ENCODE measurements at places on chromosomes 1 and 21. TPM values are rescaled to one million over a fixed set of nuclear protein-coding genes. Genes with fewer than 3 reads are reported as not detected.

The FCRL1 gene
- 0.29 TPM for total RNA-seq

The ADAMTS5 gene
- 22.8 TPM for total RNA-seq

The SLC2A5 gene
- 2.7 TPM for total RNA-seq

The GPR37L1 gene
- total RNA-seq = 2.0 TPM

The SYT6 gene
- not detected for total RNA-seq

The TRIM67 gene
- total RNA-seq = not detected

The ZNHIT6 gene
- total RNA-seq = 10.4 TPM

DNA sequence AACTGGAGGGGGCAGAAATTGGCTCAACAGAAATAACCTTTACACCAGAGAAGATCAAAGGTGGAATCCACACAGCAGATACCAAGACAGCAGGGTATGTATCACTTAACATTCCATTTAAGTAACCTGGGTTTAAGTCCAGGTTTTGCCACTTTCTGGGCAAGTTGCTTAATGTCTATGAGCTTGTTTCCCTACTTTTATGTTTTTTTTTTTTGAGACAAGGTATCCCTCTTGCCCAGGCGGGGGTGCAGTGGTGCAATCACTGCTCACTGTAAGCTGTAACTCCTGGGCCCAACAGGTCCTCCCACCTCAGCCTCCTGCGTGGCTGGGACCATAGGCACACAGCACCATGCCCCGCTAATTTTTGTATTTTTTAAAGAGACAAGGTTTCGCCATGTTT, 2.2 kb downstream of the RTCA start:
- DNase-seq = no peak
- H3K36me3 ChIP-seq = peaks cover 56% of the 10 kb centered on the region

DNA sequence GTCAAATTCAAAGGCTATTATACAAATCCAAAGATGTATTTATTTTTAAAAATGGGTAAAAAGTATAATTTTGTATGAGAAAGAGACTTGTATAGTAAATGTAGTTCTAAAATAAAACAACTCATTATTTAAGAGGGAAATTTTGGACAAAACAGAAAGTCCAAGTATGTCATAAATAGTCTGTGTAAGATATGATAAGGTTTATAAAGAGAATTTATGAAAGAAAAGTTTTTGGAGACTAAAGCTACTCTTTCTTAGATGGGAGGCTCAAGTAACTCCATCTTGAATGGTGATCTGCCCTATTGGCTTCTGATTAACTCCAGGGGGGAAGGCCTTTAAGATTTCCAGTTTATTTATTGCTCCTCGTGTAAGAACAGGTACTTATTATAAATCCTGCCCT, 14.7 kb upstream of the OR2T27 start:
- no peak overlapping the region for H3K27ac ChIP-seq
- H3K27me3 ChIP-seq = no peaks in the 10 kb centered on the region
- DNase-seq = no peak
- no peaks in the 10 kb centered on the region for H3K4me1 ChIP-seq
- H3K4me3 ChIP-seq = no peak overlapping the region
- no peaks in the 10 kb centered on the region for H3K36me3 ChIP-seq

DNA sequence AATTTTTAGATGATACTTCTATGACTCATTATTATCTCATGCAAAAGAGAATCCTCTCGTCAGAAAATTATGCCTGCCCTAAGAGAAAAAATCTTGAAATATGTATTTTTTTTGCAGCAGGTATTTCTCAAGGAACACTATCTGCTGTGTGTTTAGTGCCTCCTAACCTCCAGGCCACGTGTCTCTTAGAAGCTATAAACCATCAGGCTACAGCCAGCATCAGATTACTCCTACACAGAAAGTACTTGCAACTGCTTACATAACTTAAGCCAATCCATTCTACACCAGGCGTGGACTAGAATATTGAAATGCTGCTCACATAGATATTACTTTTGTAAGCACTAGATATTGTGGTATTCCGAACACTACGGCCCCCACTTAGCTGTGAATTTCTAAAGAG, 933.4 kb downstream of the PLA2G4A start:
- no peaks in the 10 kb centered on the region for H3K4me1 ChIP-seq
- no peaks in the 10 kb centered on the region for H3K36me3 ChIP-seq
- no peaks in the 10 kb centered on the region for H3K27me3 ChIP-seq
- H3K27ac ChIP-seq = no peak overlapping the region
- DNase-seq = no peak

GRCh38 chr21:36015045-36015444, 45.3 kb downstream of the SETD4 start:
- H3K4me1 ChIP-seq = no peaks in the 10 kb centered on the region
- no peak overlapping the region for H3K4me3 ChIP-seq
- no peaks in the 10 kb centered on the region for H3K27me3 ChIP-seq
- DNase-seq = no peak

DNA sequence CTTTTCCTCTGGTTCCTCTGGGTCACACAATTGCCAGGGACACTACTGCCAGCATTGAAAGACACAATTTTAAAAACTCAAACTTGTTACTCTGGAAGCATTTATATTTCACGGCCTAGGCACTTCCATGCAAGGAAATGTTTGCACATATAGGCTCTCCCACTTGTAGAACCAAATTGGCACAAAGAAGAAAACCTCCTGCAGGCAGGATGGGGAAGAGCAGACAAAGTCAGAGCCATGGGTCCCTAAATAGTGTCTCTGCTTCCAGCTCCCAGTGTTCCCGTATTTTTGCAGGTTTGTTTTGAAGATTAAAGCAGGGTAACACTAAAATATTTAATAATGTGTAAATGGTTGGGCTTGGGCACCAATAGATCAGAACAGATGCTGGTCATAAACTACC, 19.0 kb upstream of the ADGRL2 start:
- H3K27me3 ChIP-seq = no peaks in the 10 kb centered on the region
- H3K36me3 ChIP-seq = no peaks in the 10 kb centered on the region
- no peak overlapping the region for H3K4me3 ChIP-seq

DNA sequence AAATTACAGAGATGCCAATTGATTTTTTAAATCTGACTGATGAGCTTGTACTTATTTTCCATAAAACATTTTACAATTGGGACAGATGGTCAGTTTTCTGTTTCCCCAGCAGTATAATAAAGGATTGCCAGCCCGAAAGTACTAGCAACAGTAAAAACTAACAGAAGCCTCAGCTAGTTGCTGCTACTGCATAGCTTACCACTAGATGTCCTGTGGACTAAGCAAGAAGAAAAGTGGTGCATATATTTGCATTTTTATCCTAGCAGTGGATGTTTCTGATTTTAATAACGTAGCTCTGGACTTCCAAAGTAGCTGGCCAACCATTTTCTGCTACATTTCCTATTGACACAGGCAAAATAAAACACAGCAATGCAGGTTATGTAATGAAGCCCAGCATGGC, 241.5 kb downstream of the BARHL2 start:
- H3K4me3 ChIP-seq = no peak overlapping the region
- H3K27ac ChIP-seq = no peak overlapping the region
- no peaks in the 10 kb centered on the region for H3K36me3 ChIP-seq
- no peaks in the 10 kb centered on the region for H3K27me3 ChIP-seq
- no peak for DNase-seq

GRCh38 chr1:6419397-6419803, 319 bp downstream of the HES2 start:
- no peak overlapping the region for H3K27ac ChIP-seq
- peaks cover 36% of the 10 kb centered on the region for H3K27me3 ChIP-seq
- peak; percentile 48 for DNase-seq

DNA sequence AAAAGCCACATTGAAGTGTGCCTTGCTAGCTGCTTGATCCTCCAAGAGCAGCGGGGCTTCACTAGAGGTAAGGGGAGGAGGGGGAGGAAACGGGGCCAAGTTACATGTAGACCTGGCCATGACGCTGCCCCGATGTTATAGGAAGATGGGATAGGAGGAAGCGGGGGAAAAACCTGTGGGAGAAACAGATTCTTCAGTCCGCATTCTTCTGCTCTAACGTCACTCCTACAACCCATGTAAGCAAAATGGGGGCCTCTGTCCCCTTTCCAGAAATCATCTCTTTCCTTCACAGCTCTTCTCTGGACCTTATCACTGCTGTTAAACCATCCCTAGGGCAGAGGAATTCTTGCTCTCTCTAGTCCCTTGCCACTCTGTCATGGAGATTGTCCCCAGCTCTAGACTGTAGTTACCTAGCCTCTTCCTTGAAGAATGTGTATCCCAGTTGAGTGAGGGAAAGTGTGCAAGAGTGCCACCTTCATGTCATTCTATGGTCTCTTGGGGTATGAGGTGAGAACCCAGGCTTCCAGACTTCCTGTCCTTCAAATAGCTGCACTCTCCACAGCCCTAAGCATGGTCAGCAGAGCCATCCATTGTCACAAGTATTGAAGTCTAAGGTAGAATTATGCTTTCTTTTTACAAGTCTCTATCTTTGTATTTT, 11.4 kb downstream of the PLEKHO1 start:
- H3K4me1 ChIP-seq = peaks cover 45% of the 10 kb centered on the region
- peaks cover 41% of the 10 kb centered on the region for H3K36me3 ChIP-seq
- H3K4me3 ChIP-seq = no peak overlapping the region
- peak overlapping the region; percentile 98 for H3K27ac ChIP-seq
- H3K27me3 ChIP-seq = no peaks in the 10 kb centered on the region

DNA sequence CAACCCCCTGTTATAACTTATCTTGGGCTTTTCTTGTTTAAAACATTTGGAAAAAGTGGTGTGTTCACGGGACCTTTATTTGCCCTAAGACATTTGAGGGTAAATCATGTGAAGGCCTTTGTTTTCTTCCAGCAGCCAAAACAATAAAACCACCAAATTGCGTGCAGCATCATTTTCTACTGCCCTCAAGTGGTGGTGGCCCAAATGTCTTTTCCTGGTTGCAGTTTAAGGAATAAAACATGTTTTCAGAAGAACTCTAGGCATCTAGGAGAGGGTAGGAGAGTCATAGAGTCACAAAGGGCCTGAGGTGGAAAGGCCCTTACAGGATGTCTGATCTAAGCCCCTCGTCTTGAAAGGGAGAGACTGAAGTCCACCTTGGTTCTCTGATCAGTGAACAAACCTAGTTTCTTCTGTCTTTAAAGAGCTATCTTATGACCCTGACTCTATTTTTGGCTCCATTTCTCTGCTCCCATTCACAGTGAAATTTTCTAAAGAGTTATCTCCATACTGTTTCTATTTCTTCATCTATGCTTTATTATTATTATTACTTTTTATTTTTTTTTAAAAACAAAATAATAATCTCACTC, 16.0 kb upstream of the EPS15 start:
- peak; percentile 31 for DNase-seq
- H3K36me3 ChIP-seq = no peaks in the 10 kb centered on the region
- H3K4me3 ChIP-seq = no peak overlapping the region

GRCh38 chr1:167621780-167622313, 8.2 kb upstream of the RCSD1 start:
- H3K27ac ChIP-seq = no peak overlapping the region
- DNase-seq = no peak
- H3K27me3 ChIP-seq = no peaks in the 10 kb centered on the region
- no peaks in the 10 kb centered on the region for H3K36me3 ChIP-seq
- H3K4me3 ChIP-seq = no peak overlapping the region

GRCh38 chr21:32978331-32979270, 47.1 kb upstream of the OLIG2 start:
- H3K4me3 ChIP-seq = no peak overlapping the region
- no peak overlapping the region for H3K27ac ChIP-seq
- H3K27me3 ChIP-seq = peaks cover 62% of the 10 kb centered on the region
- peak; percentile 25 for DNase-seq
- no peaks in the 10 kb centered on the region for H3K36me3 ChIP-seq

GRCh38 chr1:10539411-10540043, 64.8 kb downstream of the PEX14 start:
- H3K36me3 ChIP-seq = peaks cover 3% of the 10 kb centered on the region
- no peaks in the 10 kb centered on the region for H3K27me3 ChIP-seq
- H3K4me3 ChIP-seq = no peak overlapping the region
- DNase-seq = no peak
- H3K4me1 ChIP-seq = peaks cover 31% of the 10 kb centered on the region

- no peaks in the 10 kb centered on the region for H3K36me3 ChIP-seq
- no peak overlapping the region for H3K27ac ChIP-seq
- peaks cover 5% of the 10 kb centered on the region for H3K27me3 ChIP-seq
- no peaks in the 10 kb centered on the region for H3K4me1 ChIP-seq
- no peak overlapping the region for H3K4me3 ChIP-seq
- DNase-seq = peak; percentile 16
These were observed 180.8 kb downstream of the NPHP4 start for GRCh38 chr1:5811419-5811818.

- H3K4me1 ChIP-seq = no peaks in the 10 kb centered on the region
- no peak overlapping the region for H3K27ac ChIP-seq
- DNase-seq = no peak
- no peak overlapping the region for H3K4me3 ChIP-seq
These were observed 47.5 kb upstream of the EEIG2 start for GRCh38 chr1:108512239-108513043.

GRCh38 chr1:26493267-26493666, 21.0 kb downstream of the HMGN2 start:
- no peak for DNase-seq
- H3K4me3 ChIP-seq = no peak overlapping the region
- H3K27ac ChIP-seq = no peak overlapping the region
- no peaks in the 10 kb centered on the region for H3K27me3 ChIP-seq
- H3K36me3 ChIP-seq = no peaks in the 10 kb centered on the region

GRCh38 chr1:41005876-41006275, 15.6 kb downstream of the SLFNL1 start:
- H3K27me3 ChIP-seq = no peaks in the 10 kb centered on the region
- H3K27ac ChIP-seq = no peak overlapping the region
- peaks cover 99% of the 10 kb centered on the region for H3K36me3 ChIP-seq
- H3K4me1 ChIP-seq = peaks cover 19% of the 10 kb centered on the region
- DNase-seq = no peak
- H3K4me3 ChIP-seq = no peak overlapping the region

DNA sequence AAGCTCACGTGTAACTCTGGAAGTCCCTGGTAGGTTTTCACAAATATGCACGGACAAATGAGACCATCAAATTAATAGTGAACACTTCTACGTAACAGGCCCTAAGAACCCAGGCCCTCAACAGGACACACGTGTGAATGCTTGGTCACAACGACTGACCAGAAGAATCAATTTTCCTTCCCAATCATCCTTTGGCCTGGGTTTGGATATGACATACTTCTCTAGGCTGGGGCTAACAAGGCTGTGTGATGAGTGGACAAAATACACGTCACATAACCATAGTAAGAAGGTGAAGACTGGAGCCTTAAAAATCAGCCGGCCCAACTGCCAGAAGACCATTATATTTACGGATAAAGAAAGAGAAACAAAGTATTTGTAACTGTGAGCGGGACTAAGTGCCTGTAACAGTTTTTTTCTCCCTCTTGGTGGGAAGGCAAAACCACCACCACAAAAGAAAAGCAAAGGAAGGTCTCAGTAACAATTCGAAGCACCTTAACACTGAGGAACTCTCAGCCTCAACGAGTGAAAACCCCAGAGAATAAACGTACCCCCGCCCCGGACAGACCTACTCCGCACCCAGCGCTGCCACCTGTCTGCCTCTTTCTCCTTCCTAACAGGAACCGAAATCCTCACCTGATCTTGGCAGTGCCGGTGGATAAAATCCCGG, 450 bp downstream of the SDE2 start:
- H3K4me1 ChIP-seq = peaks cover 57% of the 10 kb centered on the region
- peak overlapping the region; percentile 90 for H3K27ac ChIP-seq
- no peaks in the 10 kb centered on the region for H3K27me3 ChIP-seq
- DNase-seq = peak; percentile 62
- H3K36me3 ChIP-seq = no peaks in the 10 kb centered on the region

GRCh38 chr21:46284733-46285132, 678 bp downstream of the MCM3AP start:
- DNase-seq = no peak
- peak overlapping the region; percentile 94 for H3K27ac ChIP-seq
- H3K27me3 ChIP-seq = no peaks in the 10 kb centered on the region
- H3K36me3 ChIP-seq = peaks cover 44% of the 10 kb centered on the region
- peak overlapping the region; percentile 99 for H3K4me3 ChIP-seq

GRCh38 chr1:65243491-65243890, 65.9 kb upstream of the DNAJC6 start:
- H3K36me3 ChIP-seq = no peaks in the 10 kb centered on the region
- H3K27ac ChIP-seq = no peak overlapping the region
- H3K4me3 ChIP-seq = no peak overlapping the region
- no peak for DNase-seq

Measured in stomach (tissue), 19 donors.